Fibroblast of skin of abdomen (primary cell): ENCODE measurements at places on chromosomes 2 and 18.

GRCh38 chr18:267380-267687 lies 513 bp downstream of the THOC1 start:
- no peak for DNase-seq

DNA sequence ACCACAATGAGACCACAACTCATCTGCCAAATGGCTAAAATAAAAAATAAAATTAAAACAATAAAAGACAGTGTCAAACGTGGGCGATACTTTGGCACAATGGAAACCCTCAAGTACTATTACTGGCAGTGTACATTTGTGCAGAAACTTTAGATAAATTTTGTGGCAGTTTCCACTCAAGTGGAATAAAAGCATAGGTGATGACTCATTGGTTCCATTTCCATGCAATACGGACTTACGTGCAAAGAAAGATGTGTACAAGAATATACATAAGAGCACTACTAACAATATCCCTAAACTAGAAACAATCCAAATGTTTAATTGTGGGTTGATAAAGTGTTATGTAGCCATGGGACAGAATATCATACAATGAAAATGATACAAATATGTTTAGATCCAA lies 259.0 kb upstream of the HNMT start:
- no peak for DNase-seq

DNA sequence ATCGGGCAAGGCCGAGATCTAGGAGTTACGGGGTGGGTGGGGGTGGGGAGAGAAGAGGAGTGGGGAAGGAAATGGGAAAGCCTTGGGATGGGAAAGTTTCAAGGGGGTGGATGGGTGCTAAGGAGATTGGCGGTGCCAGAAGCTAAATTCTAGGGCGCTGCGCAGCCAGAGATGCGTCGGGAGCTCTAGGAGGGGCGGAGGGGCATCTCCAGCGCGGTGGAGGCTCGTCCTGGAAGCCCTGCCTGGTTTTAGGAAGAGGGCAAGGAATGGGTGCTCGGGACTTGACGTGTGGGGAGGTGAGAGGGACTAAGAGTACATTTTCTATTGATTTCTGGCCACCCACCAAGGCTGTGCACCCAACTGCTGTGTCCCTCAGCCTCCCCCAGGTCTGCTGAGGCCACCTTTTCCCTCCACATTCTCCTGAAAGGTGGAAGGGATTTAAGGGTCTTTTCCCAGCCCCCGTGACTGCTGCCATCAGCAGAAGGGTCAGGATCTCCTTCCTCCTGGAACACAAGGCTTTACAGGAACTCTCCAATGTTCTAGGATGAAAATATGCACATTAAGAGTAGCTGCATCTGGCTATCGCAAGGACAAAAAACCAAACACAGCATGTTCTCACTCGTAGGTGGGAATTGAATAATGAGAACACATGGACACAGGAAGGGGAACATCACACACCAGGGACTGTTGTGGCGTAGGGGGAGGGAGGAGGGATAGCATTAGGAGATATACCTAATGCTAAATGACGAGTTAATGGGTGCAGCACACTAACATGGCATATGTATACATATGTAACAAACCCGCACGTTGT lies 1.4 kb downstream of the C2orf72 start:
- no peak for DNase-seq

DNA sequence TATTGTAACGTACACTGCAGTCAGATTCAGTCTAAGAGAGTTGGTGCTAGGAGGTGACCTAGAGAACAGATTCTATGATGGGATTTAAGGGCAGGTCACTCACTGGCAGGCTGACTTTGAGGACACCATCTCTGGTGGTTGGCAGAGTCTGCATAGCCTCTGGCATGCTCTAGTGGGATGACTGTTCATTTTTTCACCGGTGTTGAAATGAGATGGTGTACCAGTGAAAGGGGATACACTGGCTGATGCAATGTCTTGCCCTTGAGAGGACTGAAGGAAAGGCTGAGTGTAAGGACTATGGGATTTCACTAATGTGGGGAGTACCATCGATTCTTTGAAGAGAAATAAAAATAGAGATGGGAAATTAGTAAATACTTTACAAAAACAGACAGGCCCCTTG lies 186.9 kb upstream of the PIEZO2 start:
- no peak for DNase-seq

DNA sequence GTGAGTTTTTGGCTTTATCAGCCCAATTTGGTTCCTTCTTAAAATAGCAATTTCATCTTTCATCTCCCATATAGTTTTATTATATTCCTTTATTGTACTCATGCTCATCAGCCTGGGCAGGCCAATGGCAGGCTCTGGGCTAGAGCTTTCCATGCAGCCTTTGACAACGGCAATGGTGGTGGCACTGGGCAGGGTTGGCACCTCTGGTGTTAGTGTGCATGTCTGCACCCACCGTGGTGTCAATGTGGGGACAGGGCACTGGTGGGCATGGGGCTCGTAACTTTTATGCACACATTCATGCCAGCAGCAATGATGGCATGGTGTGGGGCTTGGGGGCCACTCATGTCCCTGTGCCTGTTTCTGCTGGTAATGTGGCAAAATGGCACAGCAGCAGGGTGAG lies 1305.4 kb downstream of the DSC3 start:
- DNase-seq, result no peak

- no peak for DNase-seq
Measured at GRCh38 chr2:197934934-197935289, 130.5 kb downstream of the PLCL1 start.

- DNase-seq, result peak; percentile 99
Measured at GRCh38 chr2:99881901-99882591, 260.3 kb downstream of the AFF3 start.

- DNase-seq, result no peak
Measured at GRCh38 chr2:85502720-85503119, 36.2 kb upstream of the MAT2A start.

GRCh38 chr18:26960911-26961310 lies 95.4 kb upstream of the AQP4 start:
- no peak for DNase-seq

DNA sequence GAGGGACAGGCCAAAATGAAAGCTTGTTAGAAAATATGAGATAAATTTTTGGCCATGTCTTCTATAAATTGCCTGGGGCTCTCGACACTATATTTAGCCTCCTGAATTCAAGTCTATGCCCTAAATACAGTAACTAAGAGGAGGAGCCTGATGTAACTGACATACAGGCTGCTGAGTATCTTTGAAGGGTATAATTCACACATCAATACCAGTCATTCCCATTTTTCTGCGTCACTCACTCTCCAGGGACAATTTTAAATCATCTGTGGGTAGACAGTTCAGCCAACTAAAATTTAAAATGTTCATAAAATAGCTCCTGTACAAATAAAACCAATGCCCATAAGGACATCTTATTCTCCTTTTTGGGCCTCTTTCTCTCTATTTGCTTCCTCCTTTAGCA lies 105.9 kb downstream of the AP1S3 start:
- no peak for DNase-seq

- no peak for DNase-seq
Measured at GRCh38 chr18:12336171-12336613, 28.2 kb downstream of the TUBB6 start.
